ENCODE measurements at places on chromosomes 5 and 9. TPM values are rescaled to one million over a fixed set of nuclear protein-coding genes. Genes with fewer than 3 reads are reported as not detected.

RABGAP1 gene
- 34.3 TPM for polyA plus RNA-seq

FOXI1 gene
- not detected for polyA plus RNA-seq

HK3 gene
- 0.82 TPM for polyA plus RNA-seq

GAS1 gene
- polyA plus RNA-seq, result 64.7 TPM

FBP2 gene
- 91.5 TPM for polyA plus RNA-seq

ZNF483 gene
- polyA plus RNA-seq, result 1.6 TPM

ADAMTSL1 gene
- polyA plus RNA-seq, result 10.6 TPM

MYOZ3 gene
- 13.7 TPM for polyA plus RNA-seq

MINAR2 gene
- polyA plus RNA-seq, result 0.27 TPM

All from forelimb muscle (tissue), 1 donor.